ENCODE measurements at places on chromosomes 12 and 14. TPM values are rescaled to one million over a fixed set of nuclear protein-coding genes. Genes with fewer than 3 reads are reported as not detected.
A peak's percentile ranks its signal among the peaks of the same experiment; 100 is the strongest.

DNA sequence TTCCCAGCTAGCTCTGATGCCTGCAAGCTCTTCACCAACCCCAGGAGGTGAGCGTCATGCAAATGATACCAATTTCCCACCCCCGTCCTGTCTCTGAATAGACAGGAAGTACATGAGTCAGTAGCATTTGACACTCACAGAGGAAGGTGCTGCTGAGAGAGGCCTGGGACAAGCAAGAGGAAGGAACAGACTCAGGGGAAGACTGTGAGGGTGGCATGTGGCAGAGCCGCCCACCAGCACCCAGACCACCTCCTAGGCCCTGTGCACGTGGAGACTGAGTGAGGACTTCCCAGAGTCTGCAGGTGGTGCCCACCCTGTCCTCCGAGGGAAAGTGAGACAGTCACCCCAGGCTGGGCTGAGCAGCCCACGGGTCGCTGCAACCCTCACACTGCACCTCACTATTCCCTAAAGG, 199.5 kb upstream of the SFSWAP start:
- peak overlapping the region; percentile 42 for H3K27ac ChIP-seq
- H3K4me3 ChIP-seq = no peak overlapping the region
- no peaks in the 10 kb centered on the region for H3K27me3 ChIP-seq

GRCh38 chr14:96274543-96274942, 18.5 kb downstream of the BDKRB1 start:
- no peak overlapping the region for H3K27ac ChIP-seq
- H3K36me3 ChIP-seq = peaks cover 3% of the 10 kb centered on the region
- no peak for DNase-seq
- no peak overlapping the region for H3K4me3 ChIP-seq
- H3K27me3 ChIP-seq = no peaks in the 10 kb centered on the region
- H3K4me1 ChIP-seq = peaks cover 2% of the 10 kb centered on the region

DNA sequence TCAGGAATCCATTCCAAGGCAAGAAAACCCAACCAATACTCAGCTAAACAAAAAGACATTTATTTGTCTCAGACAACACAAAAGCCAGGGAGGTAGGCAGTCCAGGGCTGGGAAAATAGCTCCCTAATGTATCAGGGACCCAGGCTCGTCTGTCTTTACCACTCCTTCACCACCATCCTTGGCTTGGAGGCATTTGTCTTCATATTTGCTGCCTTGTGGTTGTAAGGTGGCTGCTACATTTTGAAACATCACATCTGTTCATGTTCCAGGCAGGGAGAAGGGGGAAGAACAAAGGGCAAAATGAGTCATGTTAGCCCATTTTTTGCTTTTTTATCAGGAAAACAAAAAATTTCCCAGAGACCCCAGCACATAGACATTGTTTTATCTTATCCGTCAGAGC, 44.8 kb upstream of the PCED1B start:
- H3K27me3 ChIP-seq = no peaks in the 10 kb centered on the region
- H3K4me3 ChIP-seq = no peak overlapping the region
- no peak overlapping the region for H3K27ac ChIP-seq
- no peak for DNase-seq
- H3K4me1 ChIP-seq = peaks cover 45% of the 10 kb centered on the region
- H3K36me3 ChIP-seq = no peaks in the 10 kb centered on the region

- no peak overlapping the region for H3K4me3 ChIP-seq
- no peaks in the 10 kb centered on the region for H3K36me3 ChIP-seq
- H3K4me1 ChIP-seq = no peaks in the 10 kb centered on the region
These were observed 57.5 kb downstream of the EML1 start for GRCh38 chr14:99850709-99851108.

DNA sequence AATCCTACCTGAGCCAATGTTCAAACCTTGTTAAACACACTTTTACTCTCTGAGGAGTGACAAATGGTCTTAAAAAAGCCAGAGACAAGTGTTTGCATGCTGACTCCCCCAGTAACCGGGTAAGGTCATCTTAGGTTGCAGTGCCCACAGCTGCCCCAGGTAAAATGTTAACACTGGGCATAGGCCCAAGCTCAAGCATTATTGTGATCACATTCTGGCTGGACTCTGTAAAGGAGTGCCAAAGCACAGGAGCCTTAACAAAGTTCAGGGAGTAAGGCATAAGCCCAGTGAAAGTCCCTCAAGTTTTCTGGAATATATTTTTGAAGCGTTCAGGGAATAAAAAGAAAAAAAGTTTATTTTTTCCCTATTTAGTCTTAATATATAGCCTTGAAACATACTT, 8.6 kb downstream of the EDDM3A start:
- peaks cover 2% of the 10 kb centered on the region for H3K36me3 ChIP-seq
- peaks cover 9% of the 10 kb centered on the region for H3K27me3 ChIP-seq
- no peak overlapping the region for H3K27ac ChIP-seq
- H3K4me1 ChIP-seq = no peaks in the 10 kb centered on the region
- DNase-seq = no peak
- no peak overlapping the region for H3K4me3 ChIP-seq

GRCh38 chr12:91954326-91954725, 191.3 kb downstream of the BTG1 start:
- H3K27ac ChIP-seq = no peak overlapping the region
- DNase-seq = no peak
- H3K36me3 ChIP-seq = no peaks in the 10 kb centered on the region
- peaks cover 7% of the 10 kb centered on the region for H3K4me1 ChIP-seq
- H3K4me3 ChIP-seq = no peak overlapping the region
- H3K27me3 ChIP-seq = no peaks in the 10 kb centered on the region

DNA sequence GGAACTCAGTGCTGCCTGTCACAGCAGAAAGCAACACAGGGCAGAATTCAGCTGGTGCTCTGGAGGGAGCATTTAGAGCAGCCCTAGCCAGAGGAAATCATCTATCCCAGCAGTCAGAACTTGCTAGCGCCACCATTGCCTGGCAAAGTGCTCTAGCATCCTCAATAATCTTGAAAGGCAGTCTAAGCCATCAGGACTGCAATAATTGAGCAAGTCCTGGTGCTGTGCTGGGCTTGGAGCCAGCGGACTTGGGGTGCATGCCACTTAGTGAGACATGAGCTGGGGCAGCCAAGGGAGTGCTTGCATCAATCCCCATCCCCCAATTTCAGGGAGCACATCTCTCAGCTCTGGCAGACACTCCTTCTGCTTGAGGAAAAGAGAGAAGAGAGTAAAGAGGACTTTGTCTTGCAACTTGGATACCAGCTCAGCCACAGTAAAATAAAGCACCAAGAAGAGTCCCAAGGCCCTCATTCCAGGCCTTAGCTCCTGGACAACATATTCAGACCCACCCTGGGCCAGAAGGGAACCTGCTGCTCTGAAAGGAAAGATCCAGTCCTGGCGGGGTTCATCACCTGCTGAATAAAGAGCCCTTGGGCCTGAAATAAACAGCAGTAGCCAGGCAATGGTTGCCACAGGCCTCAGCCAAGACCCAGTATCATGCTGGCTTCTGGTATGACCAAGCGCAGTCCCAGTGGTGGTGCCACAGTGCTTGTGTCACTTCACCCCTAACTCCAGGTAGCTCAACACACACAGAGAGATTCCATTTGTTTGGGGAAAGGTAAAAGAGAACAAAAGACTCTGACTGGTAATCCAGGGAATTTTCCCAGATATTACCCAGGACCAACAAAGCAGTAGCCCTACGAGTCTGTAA, 44.5 kb upstream of the ZDHHC17 start:
- H3K4me3 ChIP-seq = no peak overlapping the region
- H3K36me3 ChIP-seq = no peaks in the 10 kb centered on the region
- no peak overlapping the region for H3K27ac ChIP-seq
- H3K4me1 ChIP-seq = no peaks in the 10 kb centered on the region

GRCh38 chr12:95918194-95918993, 24.0 kb downstream of the CCDC38 start:
- peak; percentile 65 for DNase-seq
- no peak overlapping the region for H3K4me3 ChIP-seq
- peaks cover 2% of the 10 kb centered on the region for H3K27me3 ChIP-seq
- no peaks in the 10 kb centered on the region for H3K4me1 ChIP-seq

GRCh38 chr12:109523071-109523470, 45.6 kb downstream of the UBE3B start:
- H3K4me1 ChIP-seq = no peaks in the 10 kb centered on the region
- H3K27ac ChIP-seq = no peak overlapping the region
- peaks cover 13% of the 10 kb centered on the region for H3K36me3 ChIP-seq
- DNase-seq = no peak
- H3K4me3 ChIP-seq = no peak overlapping the region

DNA sequence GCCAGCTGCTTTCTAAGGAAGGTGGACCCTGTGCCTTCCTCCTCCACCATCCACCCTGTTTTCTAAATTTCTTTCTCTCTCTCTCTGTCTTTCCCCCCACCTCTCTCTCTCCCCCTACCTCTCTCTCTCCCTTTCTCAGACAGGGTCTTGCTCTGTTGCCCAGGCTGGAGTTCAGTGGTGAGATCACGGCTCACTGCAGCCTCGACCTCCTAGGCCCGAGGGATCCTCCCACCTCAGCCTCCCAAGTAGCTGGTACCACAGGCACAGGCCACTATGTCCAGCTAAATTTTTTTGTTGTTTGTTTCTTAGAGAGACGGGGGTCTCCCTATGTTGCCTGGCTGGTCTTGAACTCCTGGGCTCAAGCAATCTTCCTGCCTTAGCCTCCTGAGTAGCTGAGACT, 59.8 kb upstream of the STON2 start:
- no peak overlapping the region for H3K4me3 ChIP-seq
- peaks cover 11% of the 10 kb centered on the region for H3K4me1 ChIP-seq
- no peaks in the 10 kb centered on the region for H3K36me3 ChIP-seq
- H3K27ac ChIP-seq = no peak overlapping the region

- no peaks in the 10 kb centered on the region for H3K36me3 ChIP-seq
- peaks cover 32% of the 10 kb centered on the region for H3K27me3 ChIP-seq
- no peak overlapping the region for H3K27ac ChIP-seq
- no peak for DNase-seq
These were observed 143.1 kb downstream of the PRIMA1 start for GRCh38 chr14:93645200-93645599.

DNA sequence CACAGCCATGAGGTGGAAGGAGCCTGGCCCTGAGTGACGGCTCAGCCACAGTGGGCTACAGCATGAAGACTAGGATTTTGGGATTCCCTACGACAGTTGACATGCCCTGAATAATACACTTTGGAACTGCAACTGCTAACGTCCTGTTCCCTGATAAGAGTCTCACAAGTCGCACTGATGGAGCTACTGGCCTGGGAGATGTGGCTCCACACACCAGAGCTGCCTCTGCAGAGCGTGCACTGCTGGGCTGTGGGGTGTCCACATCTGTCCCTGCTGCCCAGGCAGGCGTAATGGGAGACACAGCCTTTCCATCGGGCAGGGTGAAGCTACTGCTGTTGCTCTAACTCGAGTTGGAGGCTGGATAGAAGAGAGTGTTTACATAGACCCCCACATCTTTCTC, 42.7 kb upstream of the RASSF3 start:
- no peak overlapping the region for H3K27ac ChIP-seq
- H3K27me3 ChIP-seq = no peaks in the 10 kb centered on the region
- peaks cover 31% of the 10 kb centered on the region for H3K4me1 ChIP-seq
- no peaks in the 10 kb centered on the region for H3K36me3 ChIP-seq

GRCh38 chr14:80754696-80755095, 186.8 kb downstream of the CEP128 start:
- no peak overlapping the region for H3K27ac ChIP-seq
- H3K4me3 ChIP-seq = no peak overlapping the region
- no peaks in the 10 kb centered on the region for H3K27me3 ChIP-seq
- no peak for DNase-seq

GRCh38 chr14:65972346-65972870, 513.8 kb upstream of the CCDC196 start:
- H3K4me3 ChIP-seq = no peak overlapping the region
- H3K27me3 ChIP-seq = no peaks in the 10 kb centered on the region
- no peak overlapping the region for H3K27ac ChIP-seq

DNA sequence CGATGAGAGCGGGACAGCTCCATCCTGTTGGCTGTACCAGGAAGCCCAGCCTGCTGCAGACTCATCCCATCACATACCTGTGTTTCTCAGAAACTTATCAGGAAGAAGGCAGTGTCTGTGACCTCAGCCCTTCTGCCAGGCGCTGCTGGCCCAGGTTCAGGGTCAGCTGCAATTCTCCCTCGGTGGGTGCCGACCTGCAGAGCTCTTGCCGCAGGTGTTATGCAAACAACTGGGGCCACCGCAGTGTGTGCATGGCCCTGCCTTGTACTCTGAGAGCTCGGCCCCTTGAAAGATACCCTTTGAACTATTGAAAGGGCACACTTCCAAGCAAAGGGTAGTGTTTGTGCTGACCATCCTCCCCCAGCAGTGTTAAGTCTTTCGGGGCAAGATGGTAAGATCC, 322.2 kb upstream of the DIO3 start:
- H3K4me1 ChIP-seq = no peaks in the 10 kb centered on the region
- no peak overlapping the region for H3K27ac ChIP-seq
- H3K4me3 ChIP-seq = no peak overlapping the region
- DNase-seq = no peak
- peaks cover 2% of the 10 kb centered on the region for H3K27me3 ChIP-seq

- H3K4me3 ChIP-seq = no peak overlapping the region
- H3K27ac ChIP-seq = no peak overlapping the region
- H3K4me1 ChIP-seq = no peaks in the 10 kb centered on the region
- no peaks in the 10 kb centered on the region for H3K36me3 ChIP-seq
- DNase-seq = no peak
- peaks cover 40% of the 10 kb centered on the region for H3K27me3 ChIP-seq
These were observed 1.8 kb downstream of the SRRM4 start for GRCh38 chr12:118982984-118983761.

GRCh38 chr12:113764661-113765060, 201.5 kb downstream of the RBM19 start:
- DNase-seq = no peak
- H3K36me3 ChIP-seq = no peaks in the 10 kb centered on the region
- H3K4me1 ChIP-seq = no peaks in the 10 kb centered on the region
- H3K27me3 ChIP-seq = peaks cover 21% of the 10 kb centered on the region
- no peak overlapping the region for H3K27ac ChIP-seq
- H3K4me3 ChIP-seq = no peak overlapping the region

DNA sequence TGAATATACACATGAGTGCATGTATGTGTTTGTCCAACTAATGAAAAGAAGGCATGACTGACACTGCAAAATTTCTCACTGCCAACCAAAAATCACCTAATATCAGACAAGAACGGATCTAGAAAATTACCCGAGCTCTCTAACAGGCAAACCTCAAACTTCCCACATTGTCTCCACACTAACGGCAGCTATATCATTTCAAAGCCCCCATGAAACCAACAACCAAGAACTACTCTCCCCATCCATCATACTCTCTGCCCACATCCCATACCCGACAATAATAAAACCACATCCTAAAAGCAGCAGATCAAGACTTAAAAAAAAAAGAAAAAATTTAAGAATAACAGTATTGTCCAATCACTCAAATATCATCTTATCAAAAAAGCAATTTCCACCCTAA, 227.1 kb downstream of the CEP128 start:
- DNase-seq = no peak
- H3K36me3 ChIP-seq = no peaks in the 10 kb centered on the region
- H3K27ac ChIP-seq = no peak overlapping the region
- no peak overlapping the region for H3K4me3 ChIP-seq
- H3K27me3 ChIP-seq = no peaks in the 10 kb centered on the region
- peaks cover 3% of the 10 kb centered on the region for H3K4me1 ChIP-seq

The KRT7 gene
- 1.9 TPM for total RNA-seq

The CGRRF1 gene
- 9.2 TPM for total RNA-seq

The MSI1 gene
- 0.57 TPM for total RNA-seq

The TSHR gene
- not detected for total RNA-seq

The PZP gene
- total RNA-seq = not detected

The SMOC1 gene
- not detected for total RNA-seq

The DDX55 gene
- total RNA-seq = 48.7 TPM

The PPP2R5E gene
- total RNA-seq = 30.0 TPM

The TC2N gene
- 61.7 TPM for total RNA-seq

The BEGAIN gene
- total RNA-seq = 5.6 TPM

The INSM2 gene
- not detected for total RNA-seq
